ENCODE measurements at places on chromosomes 1 and 21. TPM values are rescaled to one million over a fixed set of nuclear protein-coding genes. Genes with fewer than 3 reads are reported as not detected.

The DARS2 gene
- 21.6 TPM for total RNA-seq

DNA sequence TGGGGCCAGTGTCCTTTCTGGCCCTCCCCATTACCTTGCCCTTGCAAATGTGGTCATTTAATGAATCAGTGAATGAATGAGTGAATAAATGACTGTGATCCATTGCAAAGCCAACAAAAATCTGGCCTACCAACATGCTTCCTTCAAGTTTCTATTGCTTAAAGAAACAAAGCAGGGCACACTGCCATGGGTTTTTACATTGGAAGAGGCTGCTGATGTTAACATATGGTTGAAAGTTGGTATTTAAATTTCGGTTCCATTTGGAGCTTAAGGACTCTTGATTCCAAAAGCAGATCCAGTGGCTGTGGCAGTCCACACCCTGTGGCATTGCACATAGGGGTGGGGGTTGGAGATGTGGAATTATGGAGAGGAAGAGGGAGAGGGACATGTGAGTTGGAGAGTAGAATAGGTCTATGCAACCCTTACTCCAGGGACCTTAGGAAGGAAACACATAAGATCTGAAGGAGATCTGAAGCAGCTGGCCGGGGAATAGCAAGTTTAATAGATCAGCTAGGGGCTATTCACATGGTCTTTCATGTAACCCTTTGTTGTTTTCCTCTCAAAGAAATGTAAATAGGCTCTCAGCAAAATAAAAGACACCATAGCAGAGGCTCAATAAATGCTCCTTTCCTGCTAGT lies 7.2 kb downstream of the ABCA4 start:
- DNase-seq: no peak

The ALX3 gene
- total RNA-seq: not detected

The FCGR3A gene
- 19.8 TPM for total RNA-seq

DNA sequence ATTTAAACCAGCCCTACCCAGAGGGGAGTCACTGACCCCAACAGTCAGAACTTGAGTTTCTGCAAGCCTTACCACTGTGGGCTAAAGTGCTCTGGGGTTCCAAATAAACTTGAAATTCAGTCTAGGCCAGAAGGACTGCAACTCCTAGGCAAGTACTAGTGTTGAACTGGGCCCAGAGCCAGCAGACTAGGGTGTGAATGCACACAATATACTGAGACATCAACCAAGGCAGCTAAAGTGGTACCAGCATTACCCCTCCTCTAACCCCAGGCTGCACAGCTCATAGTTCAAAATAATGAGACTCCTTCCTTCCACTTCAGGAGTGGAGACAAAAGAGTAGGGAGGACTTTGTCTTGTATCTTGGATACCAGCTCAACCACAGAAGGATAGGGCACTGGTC lies 18.9 kb upstream of the IL20 start:
- DNase-seq: no peak

The ATP1A4 gene
- not detected for total RNA-seq

- no peak for DNase-seq
Observed at GRCh38 chr1:30374400-30375070, 348.9 kb downstream of the MATN1 start.

The DEPDC1 gene
- 9.2 TPM for total RNA-seq

The MIXL1 gene
- total RNA-seq: 0.16 TPM

GRCh38 chr1:64196074-64196870 lies 7.2 kb upstream of the UBE2U start:
- no peak for DNase-seq

The PKP1 gene
- total RNA-seq: 0.27 TPM

The OVAAL gene
- total RNA-seq: not detected

- no peak for DNase-seq
Observed at GRCh38 chr1:164780863-164781262, 221.9 kb downstream of the PBX1 start.

GRCh38 chr1:33222381-33222780 lies 33.9 kb upstream of the ZNF362 start:
- DNase-seq: no peak

GRCh38 chr1:244945109-244945671 lies 80.8 kb upstream of the HNRNPU start:
- DNase-seq: no peak

The HOOK1 gene
- 58.6 TPM for total RNA-seq

GRCh38 chr21:41243107-41243506 lies 73.5 kb upstream of the FAM3B start:
- DNase-seq: no peak

The GCSAML gene
- total RNA-seq: 0.32 TPM

The SHISA4 gene
- total RNA-seq: 4.0 TPM

The SLC26A9 gene
- not detected for total RNA-seq

DNA sequence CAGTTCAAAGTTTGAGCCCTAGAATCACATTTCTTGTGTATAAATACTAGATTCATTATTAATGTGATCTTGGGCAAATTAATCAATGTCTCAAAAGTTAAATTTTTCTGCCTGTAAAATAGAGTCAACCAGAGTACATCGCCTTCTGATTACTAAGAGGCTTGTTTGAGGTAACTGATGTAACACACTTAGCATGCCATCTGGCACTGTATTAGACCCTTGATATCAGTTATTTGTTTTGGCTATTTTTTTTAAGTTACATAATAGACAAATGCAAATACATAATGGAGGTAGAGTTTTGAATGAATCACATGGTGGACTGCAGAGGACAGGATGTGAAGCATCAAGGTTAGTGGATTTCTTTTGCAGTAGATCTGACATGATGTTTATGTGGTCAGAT lies 298.4 kb downstream of the ADGRL2 start:
- DNase-seq: no peak

The ST6GALNAC3 gene
- total RNA-seq: 5.4 TPM

GRCh38 chr21:42214921-42215320 lies 4.0 kb upstream of the ABCG1 start:
- no peak for DNase-seq

DNA sequence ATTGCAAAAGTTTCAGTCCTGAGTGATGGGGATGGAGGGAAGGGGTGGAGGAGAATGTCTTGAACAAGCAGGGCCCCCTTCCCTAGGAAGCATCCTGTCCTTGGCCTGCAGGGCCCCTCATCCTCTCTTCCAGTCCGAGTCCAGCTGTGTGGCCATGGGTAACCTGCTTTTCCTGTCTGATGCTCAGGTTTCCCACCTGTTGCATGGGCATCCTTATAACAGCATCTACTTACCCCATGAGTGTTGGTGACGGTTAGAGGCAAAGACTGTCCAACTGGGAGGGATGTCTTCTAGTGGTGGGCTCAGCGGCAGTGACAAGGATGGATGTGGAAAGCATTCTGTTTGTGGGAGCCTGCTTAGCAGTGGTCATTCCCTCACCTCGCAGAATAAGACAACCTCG lies 1.9 kb downstream of the UBL4B start:
- DNase-seq: no peak

DNA sequence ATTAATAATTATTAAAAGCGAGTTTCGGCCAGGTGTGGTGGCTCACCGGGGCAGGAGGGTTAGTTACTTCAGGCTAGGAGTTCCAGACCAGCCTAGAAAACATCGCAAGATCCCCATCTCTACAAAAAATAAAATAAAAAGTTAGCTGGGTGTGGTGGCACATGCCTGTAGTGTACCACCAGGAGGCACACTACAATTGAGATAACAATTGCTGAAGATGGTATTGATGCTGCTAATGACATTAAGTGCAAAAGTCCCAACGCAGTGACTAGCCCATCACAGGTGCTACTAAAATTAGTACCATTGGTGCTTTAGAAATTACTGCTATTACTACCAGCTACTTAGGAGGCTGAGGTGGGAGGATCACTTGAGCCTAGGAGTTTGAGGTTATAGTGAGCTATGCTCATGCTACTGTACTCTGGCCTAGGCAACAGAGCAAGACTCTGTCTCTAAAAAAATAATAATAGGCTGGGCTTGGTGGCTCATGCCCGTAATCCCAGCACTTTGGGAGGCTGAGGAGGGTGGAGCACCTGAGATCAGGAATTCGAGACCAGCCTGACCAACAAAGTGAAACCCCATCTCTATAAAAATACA lies 156.6 kb downstream of the GREM2 start:
- no peak for DNase-seq

The REN gene
- 0.87 TPM for total RNA-seq

DNA sequence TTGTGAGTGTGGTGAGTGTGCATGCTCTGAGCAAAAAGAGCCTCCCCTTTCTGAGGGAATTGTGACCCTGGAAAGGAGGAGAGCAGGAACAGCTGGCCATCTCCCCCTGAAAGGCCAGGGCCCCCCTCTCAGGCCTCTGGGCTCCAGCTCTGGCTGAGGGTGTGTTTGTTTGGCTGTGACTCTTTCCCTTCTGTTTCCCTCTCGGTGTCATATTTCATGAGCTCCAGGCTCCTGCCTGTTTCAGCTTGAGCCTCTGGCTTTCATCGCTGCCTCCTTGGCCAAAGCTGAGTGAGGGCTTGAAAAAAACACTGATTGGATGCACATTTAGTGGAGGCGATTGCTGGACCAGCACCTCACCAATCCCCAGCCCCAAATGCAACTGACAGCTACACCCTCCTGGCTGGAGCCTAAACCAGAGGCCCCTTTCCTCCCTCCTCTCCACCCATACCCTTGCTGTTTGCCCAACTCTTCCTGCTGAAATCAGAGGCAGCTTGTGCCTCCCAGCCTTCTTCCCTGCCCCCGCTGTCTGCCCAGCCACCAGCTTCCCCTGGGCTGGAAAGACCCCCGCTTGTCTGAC lies 64.1 kb downstream of the DDR2 start:
- DNase-seq: peak; percentile 47

GRCh38 chr1:209409780-209410179 lies 173.7 kb upstream of the CAMK1G start:
- DNase-seq: no peak

DNA sequence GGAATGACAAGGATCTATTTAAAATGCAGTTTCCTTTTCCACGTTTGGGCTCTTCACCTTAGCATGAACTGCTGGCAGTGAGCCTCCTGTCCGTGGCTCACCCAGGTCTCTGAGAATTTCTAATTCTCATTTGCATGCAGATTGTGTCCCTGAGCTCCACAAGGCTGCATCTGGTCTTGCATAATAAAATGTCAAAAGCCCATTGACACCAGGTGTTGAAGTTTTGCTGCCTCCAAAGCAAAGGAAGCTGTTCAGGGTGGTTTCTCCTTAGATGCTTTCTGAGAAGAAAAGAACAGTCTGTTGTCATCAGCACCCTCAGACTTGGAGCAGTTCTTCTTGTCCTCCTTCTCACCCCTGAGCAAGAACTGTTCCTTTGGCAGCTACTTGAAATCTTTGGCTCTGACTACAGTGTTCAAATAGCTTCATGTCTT lies 433.1 kb upstream of the KAZN start:
- no peak for DNase-seq

DNA sequence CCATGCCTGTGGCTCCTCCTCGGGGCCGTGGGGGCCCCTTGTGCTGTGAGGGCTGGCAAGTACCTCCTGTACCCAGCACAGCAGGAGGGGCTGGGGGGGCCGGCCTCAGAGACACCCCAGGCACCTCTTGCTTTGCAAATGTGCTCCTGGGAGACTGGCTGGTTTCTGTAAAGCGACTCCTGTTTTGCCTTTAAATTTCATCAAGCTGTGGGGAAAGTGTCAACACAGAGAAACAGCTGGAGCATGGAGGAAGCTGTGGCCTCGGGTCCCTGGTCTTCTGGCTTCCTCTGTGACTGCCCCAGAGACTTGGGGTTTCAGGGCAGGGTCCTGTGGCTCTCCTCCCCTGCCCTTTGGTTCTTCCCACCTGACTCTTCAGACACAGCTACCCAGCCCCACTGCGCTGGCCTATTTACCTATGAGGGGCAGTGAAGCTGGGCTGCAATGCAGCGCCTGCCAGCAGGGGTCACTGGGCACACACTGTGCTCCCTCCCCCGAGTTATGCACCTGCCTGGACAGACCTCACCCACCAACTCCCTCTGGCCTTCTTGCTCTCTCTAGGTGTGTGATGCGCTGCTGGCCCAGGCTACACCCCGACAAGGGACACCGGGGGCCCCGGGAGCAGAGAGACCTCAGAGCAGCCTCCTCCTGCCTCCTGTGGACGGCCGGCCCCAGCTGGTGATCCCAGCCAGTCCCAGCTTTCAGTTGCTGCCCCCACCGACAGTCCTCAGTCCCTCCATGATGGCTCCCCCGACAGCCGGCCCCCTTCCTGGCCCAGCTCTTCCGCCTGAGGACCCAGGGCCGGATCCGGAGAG lies 17.6 kb upstream of the PEX10 start:
- DNase-seq: no peak

The SGIP1 gene
- 0.65 TPM for total RNA-seq

The VANGL1 gene
- 15.6 TPM for total RNA-seq

- DNase-seq: no peak
Observed at GRCh38 chr1:111600886-111601386, 18.7 kb upstream of the RAP1A start.

DNA sequence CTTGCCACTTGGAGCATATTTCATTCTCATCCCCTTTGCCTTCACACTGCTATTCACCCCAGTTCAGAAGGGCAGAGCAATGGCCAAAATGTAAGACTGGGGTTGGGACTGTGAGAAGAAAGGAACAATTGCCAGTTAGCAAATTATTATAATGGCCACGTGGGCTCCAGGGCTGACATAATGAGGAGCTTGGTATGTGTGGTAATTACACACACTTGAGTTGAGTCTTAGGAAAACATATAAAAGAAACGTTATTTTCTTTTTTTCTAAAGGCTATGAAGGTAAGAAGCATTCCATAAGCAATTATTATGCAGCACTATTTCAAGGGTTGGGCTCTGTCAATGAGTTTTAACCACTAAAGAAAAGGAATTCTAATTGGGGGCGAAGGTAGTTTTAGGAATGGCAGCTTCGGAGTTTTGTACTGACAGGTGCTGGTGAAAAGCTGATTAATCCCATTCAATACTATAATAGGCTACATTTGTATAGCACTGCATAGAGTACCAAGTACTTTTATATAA lies 32.5 kb upstream of the BCL10 start:
- no peak for DNase-seq
